ENCODE measurements at places on chromosomes 6 and 20.

DNA sequence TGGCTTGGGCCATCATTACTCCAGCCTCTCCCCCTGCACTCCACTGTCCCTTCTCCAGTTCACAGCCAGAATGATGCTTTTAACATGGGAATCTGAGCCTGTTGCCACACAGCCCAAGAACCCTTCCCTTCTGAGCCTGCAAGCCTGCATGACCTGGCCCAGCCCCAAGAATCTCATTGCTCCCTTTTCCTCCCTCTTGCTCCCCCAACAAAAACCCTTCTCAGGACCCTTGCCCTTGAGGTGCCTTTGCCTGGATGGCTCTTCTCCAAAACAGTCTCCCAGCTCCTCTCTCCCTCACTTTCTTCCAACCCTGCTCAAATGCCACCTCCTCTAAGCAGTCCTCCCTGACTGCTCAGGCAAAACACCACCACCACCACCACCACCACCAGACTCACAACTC is 157.2 kb downstream of the ANKRD60 start:
- DNase-seq, result no peak

DNA sequence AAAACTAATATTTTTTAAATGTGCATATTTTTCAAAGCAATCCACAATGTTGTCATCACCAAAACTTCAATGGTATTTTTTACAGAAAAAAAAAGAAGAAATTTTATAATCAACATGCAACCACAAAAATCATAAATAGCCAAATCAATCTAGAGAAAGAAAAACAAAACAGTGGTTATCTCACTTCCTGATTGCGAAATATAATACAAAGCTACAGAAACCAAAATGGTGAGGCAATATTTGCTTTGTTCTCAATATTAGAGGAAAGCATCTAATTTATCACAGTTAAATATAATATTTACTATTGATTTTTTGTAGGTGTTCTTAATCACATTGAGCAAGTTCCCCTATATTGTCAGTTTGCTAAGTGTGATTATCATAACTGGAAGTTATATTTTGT is 720.7 kb upstream of the ADGRB3 start:
- no peak for DNase-seq

- no peak for DNase-seq
Observed at GRCh38 chr6:21998582-21998981, 298.3 kb downstream of the PRL start.

DNA sequence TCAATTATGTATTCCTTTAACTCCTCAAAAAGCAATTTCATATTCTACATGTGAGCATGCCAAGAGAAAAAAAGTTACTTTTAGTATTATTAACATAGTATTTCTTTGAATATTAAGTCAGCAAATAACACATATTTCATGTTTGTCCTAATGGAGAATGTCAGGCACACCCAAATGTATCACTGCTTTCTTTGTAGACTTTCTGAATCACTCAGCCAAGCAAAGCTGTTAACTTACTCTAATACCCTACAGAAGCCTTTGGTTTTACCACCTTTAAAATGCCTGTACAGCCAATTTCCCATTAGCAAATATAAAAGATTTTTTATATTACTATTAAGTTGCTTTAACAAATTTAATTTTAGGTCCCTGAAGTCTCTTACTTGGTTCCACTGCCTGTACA is 23.8 kb downstream of the FRK start:
- DNase-seq, result no peak

DNA sequence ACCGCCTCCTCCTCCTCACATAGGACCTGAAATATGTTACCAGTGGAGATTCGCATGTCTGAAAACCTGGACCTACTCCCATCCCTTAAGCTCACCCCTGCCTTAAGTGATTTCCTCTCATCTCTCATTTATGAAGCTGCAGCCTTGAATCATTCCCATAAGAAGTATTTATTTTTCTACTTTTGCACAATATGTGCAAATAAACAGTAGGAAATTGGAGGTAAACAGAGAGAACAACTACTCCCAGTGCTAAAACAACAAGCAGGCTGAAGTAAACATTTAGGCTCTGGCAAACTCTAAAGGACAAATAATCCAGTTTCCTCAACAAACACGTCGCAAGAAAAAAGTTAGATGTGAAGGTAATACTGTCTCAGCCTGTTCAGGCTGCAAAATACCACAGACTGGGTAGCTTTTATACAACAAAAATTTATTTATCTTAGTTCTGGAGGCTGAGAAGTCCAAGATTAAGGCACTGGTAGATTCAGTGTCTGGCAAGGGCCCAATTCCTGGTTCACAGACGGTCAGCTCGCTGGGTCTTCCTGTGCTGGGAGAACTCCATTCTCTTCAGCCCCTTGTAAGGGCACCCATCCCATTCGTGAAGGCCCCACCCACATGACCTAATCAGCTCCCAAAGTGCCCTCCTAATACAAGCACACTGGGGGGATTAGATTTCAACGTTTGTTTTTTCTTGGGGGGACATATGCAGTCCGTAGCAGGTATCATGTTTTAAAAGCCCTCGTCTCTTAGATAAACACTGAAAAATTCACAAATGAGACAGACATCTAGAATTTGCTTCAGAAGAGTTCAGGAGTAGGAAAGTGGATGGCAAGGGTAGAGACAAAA is 15.6 kb downstream of the SPATA2 start:
- no peak for DNase-seq
